ENCODE measurements at places on chromosomes 5 and 9. TPM values are rescaled to one million over a fixed set of nuclear protein-coding genes. Genes with fewer than 3 reads are reported as not detected.

QRFP gene
- total RNA-seq: not detected

TPM2 gene
- 3,529 TPM for total RNA-seq

LTC4S gene
- total RNA-seq: 20.3 TPM

IL4 gene
- not detected for total RNA-seq

AK8 gene
- 0.24 TPM for total RNA-seq

DAB2 gene
- total RNA-seq: 96.8 TPM

LECT2 gene
- not detected for total RNA-seq

TAF11L10 gene
- total RNA-seq: not detected

UBAC1 gene
- 34.1 TPM for total RNA-seq

ZDHHC11B gene
- 9.1 TPM for total RNA-seq

ANP32B gene
- 95.8 TPM for total RNA-seq

SPARC gene
- total RNA-seq: 913 TPM

CDC20B gene
- not detected for total RNA-seq

NNT gene
- total RNA-seq: 62.4 TPM

TTC39B gene
- 19.7 TPM for total RNA-seq

LIFR gene
- 80.4 TPM for total RNA-seq

C5orf58 gene
- total RNA-seq: not detected

ABO gene
- total RNA-seq: 1.5 TPM

SCAI gene
- 6.1 TPM for total RNA-seq

MAN2A1 gene
- total RNA-seq: 43.9 TPM

CORO2A gene
- 0.95 TPM for total RNA-seq

CLK4 gene
- 26.8 TPM for total RNA-seq

ISCA1 gene
- total RNA-seq: 27.4 TPM

HTR4 gene
- total RNA-seq: 0.32 TPM

PPP1R2B gene
- total RNA-seq: not detected

SGTB gene
- total RNA-seq: 35.4 TPM

NUP214 gene
- total RNA-seq: 40.8 TPM

FGD3 gene
- 7.5 TPM for total RNA-seq

CPEB4 gene
- total RNA-seq: 102 TPM

PDZD2 gene
- 4.9 TPM for total RNA-seq

POU4F3 gene
- 0.10 TPM for total RNA-seq

OR13D1 gene
- total RNA-seq: not detected

WNT8A gene
- total RNA-seq: not detected

TRAF1 gene
- 10.2 TPM for total RNA-seq

SH3TC2 gene
- 0.93 TPM for total RNA-seq

ACSL6 gene
- total RNA-seq: 0.62 TPM

CDH9 gene
- not detected for total RNA-seq

ZNF366 gene
- total RNA-seq: 5.1 TPM

REEP2 gene
- 12.5 TPM for total RNA-seq

TARS1 gene
- total RNA-seq: 85.9 TPM

CARTPT gene
- total RNA-seq: not detected

CAMK2A gene
- total RNA-seq: 0.29 TPM

TAF11L8 gene
- not detected for total RNA-seq

SH3GL2 gene
- not detected for total RNA-seq

Data from posterior vena cava (tissue), 2 donors.